ENCODE measurements at places on chromosomes 2 and 18. TPM values are rescaled to one million over a fixed set of nuclear protein-coding genes. Genes with fewer than 3 reads are reported as not detected.

DNA sequence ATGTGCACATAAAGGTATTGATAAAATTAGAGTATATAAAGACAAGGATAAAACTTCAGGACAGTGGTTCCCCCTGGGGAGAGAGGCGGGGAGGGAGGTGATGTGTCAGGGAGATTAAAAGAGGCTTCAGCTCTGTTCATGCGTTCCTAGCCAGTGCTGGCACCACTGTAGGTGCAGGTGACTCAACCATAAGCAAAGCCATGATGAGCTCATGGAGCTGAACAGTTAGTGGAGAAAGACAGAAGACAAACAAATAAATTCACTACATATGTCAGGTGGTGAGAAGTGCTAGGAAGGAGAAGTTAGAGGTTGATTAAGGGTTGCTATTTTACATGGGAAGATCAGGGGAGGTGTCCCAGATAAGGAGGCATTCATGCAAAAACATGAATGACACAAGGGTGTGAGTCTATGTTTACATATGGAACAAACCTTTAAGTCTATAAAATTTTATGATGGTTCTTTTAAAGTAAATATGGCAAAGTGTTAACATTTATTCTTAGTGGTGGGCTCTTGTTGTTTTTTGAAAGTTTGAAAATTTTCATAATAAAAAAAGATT is 136.0 kb downstream of the ANKRD44 start:
- H3K4me3 ChIP-seq, result no peak overlapping the region
- H3K36me3 ChIP-seq, result no peaks in the 10 kb centered on the region
- H3K4me1 ChIP-seq, result peaks cover 2% of the 10 kb centered on the region

The UGT1A10 gene
- not detected for total RNA-seq

- no peak for DNase-seq
- no peaks in the 10 kb centered on the region for H3K27me3 ChIP-seq
- no peak overlapping the region for H3K4me3 ChIP-seq
- no peaks in the 10 kb centered on the region for H3K36me3 ChIP-seq
- no peak overlapping the region for H3K27ac ChIP-seq
Measured at GRCh38 chr2:28521663-28522062, 25.8 kb downstream of the PLB1 start.

GRCh38 chr18:35688757-35689156 is 107.2 kb downstream of the GALNT1 start:
- no peaks in the 10 kb centered on the region for H3K4me1 ChIP-seq
- no peaks in the 10 kb centered on the region for H3K27me3 ChIP-seq
- no peaks in the 10 kb centered on the region for H3K36me3 ChIP-seq
- no peak overlapping the region for H3K27ac ChIP-seq
- DNase-seq, result no peak
- H3K4me3 ChIP-seq, result no peak overlapping the region

GRCh38 chr18:35810520-35810919 is 162.0 kb upstream of the RMP24 start:
- H3K4me1 ChIP-seq, result no peaks in the 10 kb centered on the region
- no peak overlapping the region for H3K4me3 ChIP-seq
- H3K27me3 ChIP-seq, result no peaks in the 10 kb centered on the region
- H3K27ac ChIP-seq, result no peak overlapping the region
- H3K36me3 ChIP-seq, result no peaks in the 10 kb centered on the region

GRCh38 chr18:56900195-56901094 is 246.4 kb upstream of the BOD1L2 start:
- H3K27me3 ChIP-seq, result no peaks in the 10 kb centered on the region
- no peaks in the 10 kb centered on the region for H3K4me1 ChIP-seq
- H3K27ac ChIP-seq, result no peak overlapping the region
- no peak for DNase-seq
- H3K4me3 ChIP-seq, result no peak overlapping the region
- no peaks in the 10 kb centered on the region for H3K36me3 ChIP-seq

The UGT1A1 gene
- total RNA-seq, result 0.94 TPM

GRCh38 chr2:170454471-170455372 is 260.4 kb upstream of the SP5 start:
- no peak for DNase-seq
- no peak overlapping the region for H3K27ac ChIP-seq
- H3K36me3 ChIP-seq, result no peaks in the 10 kb centered on the region
- no peaks in the 10 kb centered on the region for H3K27me3 ChIP-seq
- no peaks in the 10 kb centered on the region for H3K4me1 ChIP-seq

DNA sequence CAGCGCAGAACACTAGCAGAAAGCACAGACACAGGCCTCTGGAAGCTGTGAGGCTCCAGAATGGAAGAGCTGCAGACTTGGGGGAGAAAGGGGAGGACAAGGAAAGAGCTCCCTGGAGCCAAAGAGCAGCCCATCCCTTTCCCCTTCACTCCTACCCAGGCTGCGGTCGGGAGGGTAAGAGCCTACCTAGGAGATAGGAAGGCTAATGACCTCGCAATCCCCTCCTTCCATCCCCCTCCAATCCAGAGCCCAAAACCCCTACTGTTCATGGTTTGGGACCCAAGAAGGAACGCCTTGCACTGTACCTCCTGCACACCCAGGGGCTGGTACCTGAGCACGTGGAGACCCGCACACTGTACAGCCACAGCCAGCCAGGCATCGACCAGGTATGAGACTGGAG is 39.8 kb downstream of the LMAN2L start:
- no peaks in the 10 kb centered on the region for H3K27me3 ChIP-seq
- no peak overlapping the region for H3K4me3 ChIP-seq
- H3K27ac ChIP-seq, result no peak overlapping the region
- no peaks in the 10 kb centered on the region for H3K36me3 ChIP-seq
- no peak for DNase-seq
- no peaks in the 10 kb centered on the region for H3K4me1 ChIP-seq

GRCh38 chr2:166246901-166247300 is 119.1 kb upstream of the SCN1A start:
- no peaks in the 10 kb centered on the region for H3K27me3 ChIP-seq
- no peaks in the 10 kb centered on the region for H3K36me3 ChIP-seq
- DNase-seq, result no peak
- no peaks in the 10 kb centered on the region for H3K4me1 ChIP-seq
- no peak overlapping the region for H3K27ac ChIP-seq

DNA sequence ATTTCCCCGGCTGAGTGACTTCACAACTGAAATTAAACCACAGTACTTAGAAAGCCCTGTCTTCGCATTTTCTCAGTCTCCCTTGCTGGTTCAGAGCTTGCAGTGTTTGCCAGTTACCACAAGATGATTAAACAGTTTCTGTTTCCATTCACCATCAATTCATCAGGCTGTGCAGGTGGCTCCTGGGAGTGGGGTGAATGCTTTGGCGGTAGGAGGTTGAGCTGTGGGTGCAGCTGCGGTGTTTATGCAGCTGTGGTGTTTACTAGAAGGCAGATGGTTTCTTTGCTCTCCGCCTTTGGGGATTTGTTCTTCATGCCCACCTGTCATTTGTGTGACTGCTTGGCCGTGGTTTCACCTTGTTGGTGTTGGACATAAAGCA is 16.1 kb downstream of the ACOXL start:
- no peak for DNase-seq
- H3K4me3 ChIP-seq, result no peak overlapping the region
- no peaks in the 10 kb centered on the region for H3K36me3 ChIP-seq

- H3K36me3 ChIP-seq, result no peaks in the 10 kb centered on the region
- H3K4me1 ChIP-seq, result no peaks in the 10 kb centered on the region
- no peak for DNase-seq
- no peak overlapping the region for H3K27ac ChIP-seq
Measured at GRCh38 chr2:58449286-58450010, 208.3 kb upstream of the FANCL start.

The KIAA2012 gene
- not detected for total RNA-seq
